PC-3 (cell line): ENCODE measurements at places on chromosomes 5 and 9. TPM values are rescaled to one million over a fixed set of nuclear protein-coding genes. Genes with fewer than 3 reads are reported as not detected.
A peak's percentile ranks its signal among the peaks of the same experiment; 100 is the strongest.

DNA sequence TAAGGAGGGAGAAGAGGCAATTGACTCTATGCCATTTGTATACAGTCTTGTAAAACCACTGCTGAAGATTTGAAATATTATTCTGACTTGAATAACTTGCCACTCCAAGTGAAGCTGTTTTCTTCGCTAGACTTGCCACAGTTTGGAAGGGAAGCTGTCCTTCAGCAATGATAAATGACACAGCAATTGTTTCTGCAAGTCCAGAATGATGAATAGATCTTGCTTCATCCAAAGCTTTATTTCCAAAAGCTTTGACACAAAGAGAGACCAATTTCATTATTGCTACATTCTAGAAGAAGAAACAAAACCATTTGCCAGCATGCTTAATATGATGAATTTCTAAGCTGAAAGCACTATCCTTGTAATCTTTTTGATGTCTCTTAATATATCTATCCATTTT is 73.7 kb downstream of the ZNF366 start:
- H3K27ac ChIP-seq = no peak overlapping the region
- DNase-seq = no peak
- peaks cover 4% of the 10 kb centered on the region for H3K4me1 ChIP-seq
- no peaks in the 10 kb centered on the region for H3K36me3 ChIP-seq
- H3K27me3 ChIP-seq = no peaks in the 10 kb centered on the region

DNA sequence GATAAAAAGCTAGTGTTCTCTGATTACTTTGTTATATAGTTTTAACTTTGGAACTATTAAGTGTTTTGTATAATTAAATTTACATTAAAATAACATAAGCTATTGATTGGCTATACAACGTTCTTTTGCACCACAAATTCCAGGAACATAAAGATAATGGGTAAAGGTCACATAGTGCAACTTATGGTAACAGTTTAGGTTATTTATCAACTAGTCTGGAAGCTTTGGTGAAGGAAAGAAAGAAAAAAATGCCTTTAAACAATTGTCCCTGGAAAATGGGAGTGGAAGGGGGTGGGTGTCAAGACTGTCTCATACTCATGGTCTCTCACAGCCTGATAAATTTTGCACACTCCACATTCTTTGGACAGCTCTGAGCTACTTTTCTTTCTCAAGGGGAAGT is 17.1 kb upstream of the SPARC start:
- no peak for DNase-seq
- no peaks in the 10 kb centered on the region for H3K27me3 ChIP-seq
- H3K36me3 ChIP-seq = no peaks in the 10 kb centered on the region
- H3K4me3 ChIP-seq = no peak overlapping the region
- no peak overlapping the region for H3K27ac ChIP-seq
- H3K4me1 ChIP-seq = peaks cover 10% of the 10 kb centered on the region

- no peaks in the 10 kb centered on the region for H3K36me3 ChIP-seq
- H3K4me1 ChIP-seq = peaks cover 56% of the 10 kb centered on the region
- peak; percentile 49 for DNase-seq
- H3K27me3 ChIP-seq = no peaks in the 10 kb centered on the region
- no peak overlapping the region for H3K27ac ChIP-seq
Observed at GRCh38 chr5:58410441-58410840, 49.4 kb downstream of the PLK2 start.

GRCh38 chr9:80871596-80871995 is 817.8 kb downstream of the TLE1 start:
- H3K4me3 ChIP-seq = no peak overlapping the region
- DNase-seq = no peak
- no peaks in the 10 kb centered on the region for H3K27me3 ChIP-seq
- H3K27ac ChIP-seq = no peak overlapping the region
- H3K36me3 ChIP-seq = peaks cover 2% of the 10 kb centered on the region; the same call in 1 of the 2 replicates

QSOX2 gene
- 9.9 and 10.7 TPM in 2 replicates for total RNA-seq

DNA sequence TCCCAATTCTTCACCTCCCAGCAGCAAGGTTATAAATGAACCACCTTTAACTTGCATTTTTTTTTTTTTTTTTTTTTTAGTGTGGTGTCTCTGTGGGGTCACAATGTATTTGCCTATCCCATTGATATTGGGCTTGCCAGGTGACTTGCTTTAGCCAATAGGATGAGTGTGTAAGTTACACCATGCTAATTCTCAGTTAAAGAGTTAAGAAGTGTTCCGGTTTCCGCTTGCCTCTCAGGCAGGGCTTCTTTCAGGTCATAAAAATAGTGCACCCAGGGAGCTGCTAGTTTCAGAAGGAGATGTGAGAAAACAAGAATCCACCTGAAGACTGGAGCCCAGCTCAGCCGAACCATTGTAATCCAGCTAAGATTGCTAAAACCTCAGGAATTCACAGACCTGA is 84.2 kb upstream of the PTPRD start:
- DNase-seq = no peak
- no peaks in the 10 kb centered on the region for H3K36me3 ChIP-seq
- H3K4me3 ChIP-seq = no peak overlapping the region
- H3K27ac ChIP-seq = no peak overlapping the region
- no peaks in the 10 kb centered on the region for H3K27me3 ChIP-seq
- H3K4me1 ChIP-seq = no peaks in the 10 kb centered on the region

DNA sequence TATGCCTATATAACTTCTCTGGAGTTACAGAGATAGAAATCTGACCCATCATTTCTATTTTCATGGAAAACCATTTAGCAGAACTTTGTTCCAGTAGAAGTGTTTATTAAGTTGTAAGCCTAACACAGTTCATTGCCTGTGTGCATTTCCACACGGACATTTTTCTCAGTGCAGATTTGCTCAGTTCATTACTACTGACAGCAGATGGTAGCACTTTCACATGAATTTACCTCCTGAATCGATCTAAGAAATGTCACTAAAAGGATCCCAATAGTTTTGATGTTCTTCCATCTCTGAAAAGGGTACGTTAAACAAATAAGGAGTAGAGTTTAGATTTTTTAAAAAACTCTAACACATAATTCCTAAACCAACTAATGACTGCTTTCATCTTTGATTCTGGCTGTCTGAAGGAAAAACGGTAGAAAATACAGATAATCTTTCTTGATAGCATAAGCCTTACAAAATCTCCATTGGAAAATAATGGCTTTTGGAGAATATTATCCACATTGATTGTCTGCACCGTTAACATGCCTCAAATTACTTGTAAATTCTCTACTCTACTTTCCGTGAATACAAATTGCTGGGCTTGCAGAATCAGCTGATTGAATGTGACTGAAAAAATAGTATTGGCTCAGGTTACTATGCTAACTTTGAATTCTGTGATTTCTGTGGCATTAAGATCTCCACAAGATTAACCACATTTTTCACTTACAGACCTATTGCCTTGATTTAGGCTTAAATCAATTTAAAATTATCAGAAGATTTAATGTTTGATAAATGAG is 33.1 kb downstream of the RPS23 start:
- H3K27ac ChIP-seq = no peak overlapping the region
- H3K27me3 ChIP-seq = no peaks in the 10 kb centered on the region
- H3K4me3 ChIP-seq = no peak overlapping the region
- H3K4me1 ChIP-seq = no peaks in the 10 kb centered on the region
- H3K36me3 ChIP-seq = no peaks in the 10 kb centered on the region

CDC14B gene
- total RNA-seq = 10.5 and 11.4 TPM in 2 replicates

DNA sequence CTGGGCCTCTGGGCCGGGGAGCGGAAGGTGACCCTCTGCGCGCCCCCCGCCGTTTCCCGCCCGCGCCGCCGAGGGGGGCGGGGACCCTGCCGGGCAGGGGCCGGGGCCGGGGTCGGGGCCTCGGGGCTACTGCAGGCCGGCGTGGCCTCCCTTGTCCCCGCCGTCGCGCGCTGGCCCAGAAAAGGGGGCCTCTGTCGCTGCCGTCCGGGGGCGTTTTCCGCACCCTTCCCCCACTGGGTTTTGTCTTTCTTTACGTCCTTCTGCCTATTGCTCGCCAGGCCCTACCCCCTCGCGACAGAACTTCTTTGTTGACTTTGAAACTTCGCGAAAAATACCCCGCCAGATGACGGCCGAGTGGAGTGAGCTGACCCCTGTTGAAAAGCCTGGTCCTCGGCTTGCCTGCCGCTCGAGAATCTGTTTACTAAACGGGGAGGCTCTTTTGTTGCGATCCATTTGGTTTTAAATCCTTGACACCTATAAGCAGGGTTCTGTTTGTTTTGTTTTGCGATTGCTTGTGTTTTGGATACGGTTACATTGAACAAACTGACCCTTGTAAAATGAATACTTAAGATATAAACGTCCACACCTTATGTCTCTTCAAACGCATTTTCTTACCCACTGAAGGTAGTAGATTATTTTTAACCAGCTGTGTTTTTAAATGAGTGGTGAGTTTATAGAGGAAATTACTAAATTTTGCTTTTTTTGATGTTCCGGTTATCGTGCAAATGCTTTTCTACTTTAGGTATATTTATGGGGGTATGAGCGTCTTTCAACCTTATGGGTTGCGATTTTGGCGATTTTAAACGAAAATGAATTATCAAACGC is 765 bp downstream of the MARCHF6 start:
- no peaks in the 10 kb centered on the region for H3K27me3 ChIP-seq
- H3K36me3 ChIP-seq = peaks cover 6% of the 10 kb centered on the region; the same call in 1 of the 2 replicates
- peak overlapping the region; percentile 92 for H3K4me3 ChIP-seq

DNA sequence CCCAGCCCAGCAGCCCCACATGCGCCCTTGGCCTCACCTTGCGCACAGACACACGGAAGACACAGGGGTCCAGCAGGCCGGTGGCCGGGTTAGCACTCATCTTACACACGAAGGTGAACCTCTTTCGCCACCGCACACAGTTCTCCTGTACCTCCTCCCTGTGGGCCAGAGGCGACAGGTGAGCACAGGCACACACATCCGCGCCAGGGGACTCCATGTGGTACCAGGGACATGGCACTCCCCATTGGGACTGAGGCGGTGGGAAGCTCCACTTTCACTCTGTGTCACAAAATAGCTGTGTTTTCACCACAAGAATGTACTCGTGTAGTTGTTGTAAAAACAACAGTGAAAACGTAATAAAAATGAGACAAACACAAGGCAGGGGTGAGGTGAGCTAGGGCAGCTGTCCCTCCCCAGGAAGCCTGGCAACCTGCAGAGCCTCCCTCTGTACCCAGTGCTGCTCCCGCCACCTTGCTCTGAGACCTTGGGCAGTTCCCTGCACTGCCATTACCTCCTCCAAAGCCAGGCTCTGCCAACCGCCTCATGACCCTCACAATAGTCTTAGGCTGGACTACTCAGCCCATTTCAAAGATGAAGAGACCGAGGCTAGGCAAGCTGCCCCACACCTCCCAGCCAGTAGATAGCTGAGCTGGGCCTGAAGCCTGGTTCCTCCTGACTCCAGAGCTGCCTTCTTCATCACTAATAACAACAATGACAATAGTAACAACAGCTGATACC is 16.3 kb upstream of the DPM2 start:
- H3K36me3 ChIP-seq = peaks cover 3% of the 10 kb centered on the region; the same call in 1 of the 2 replicates
- H3K27ac ChIP-seq = no peak overlapping the region
- H3K27me3 ChIP-seq = no peaks in the 10 kb centered on the region

GARNL3 gene
- 15.2 and 15.5 TPM in 2 replicates for total RNA-seq

RASGRF2 gene
- 0.18 TPM in 1 of 2 replicates, not detected in the other for total RNA-seq

PCDHB10 gene
- 0.33 and 0.35 TPM in 2 replicates for total RNA-seq

- no peak for DNase-seq
- H3K4me1 ChIP-seq = no peaks in the 10 kb centered on the region
- H3K4me3 ChIP-seq = no peak overlapping the region
- no peaks in the 10 kb centered on the region for H3K27me3 ChIP-seq
- no peak overlapping the region for H3K27ac ChIP-seq
Observed at GRCh38 chr9:118362596-118362995, 658.4 kb downstream of the TLR4 start.

- H3K27me3 ChIP-seq = no peaks in the 10 kb centered on the region
- DNase-seq = no peak
- no peak overlapping the region for H3K27ac ChIP-seq
- no peaks in the 10 kb centered on the region for H3K36me3 ChIP-seq
- H3K4me3 ChIP-seq = no peak overlapping the region
Observed at GRCh38 chr5:54150841-54151240, 159.5 kb downstream of the ARL15 start.

SHISAL2B gene
- 0.62 TPM in 1 of 2 replicates, not detected in the other for total RNA-seq

DNA sequence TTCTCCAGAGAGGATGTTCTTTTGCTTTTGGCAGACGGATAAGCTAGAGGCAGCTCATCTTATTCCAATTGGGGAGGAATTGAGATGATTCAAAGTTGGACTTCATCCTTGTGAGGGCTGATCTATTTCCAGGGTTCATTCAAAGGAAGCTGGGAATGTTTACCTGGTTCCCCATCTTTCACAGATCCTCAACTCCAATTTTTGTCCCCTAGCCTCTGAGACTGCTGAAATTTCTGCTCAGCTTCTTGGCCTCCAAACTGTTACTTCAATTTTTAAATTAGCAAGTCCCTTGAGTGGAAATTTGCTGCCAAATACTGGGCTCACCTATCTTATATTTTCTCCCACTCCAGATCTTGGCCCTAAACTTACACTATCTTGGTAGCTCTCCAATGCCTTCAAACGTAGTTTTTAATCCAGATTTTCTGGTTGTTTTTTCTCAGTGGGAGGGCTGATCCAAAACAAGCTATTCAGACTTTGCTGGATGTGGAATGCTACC is 93.9 kb upstream of the NEK6 start:
- no peaks in the 10 kb centered on the region for H3K4me1 ChIP-seq
- no peak for DNase-seq
- no peaks in the 10 kb centered on the region for H3K36me3 ChIP-seq

GMCL2 gene
- not detected in 2 replicates for total RNA-seq

RAB3C gene
- not detected in 2 replicates for total RNA-seq

DNA sequence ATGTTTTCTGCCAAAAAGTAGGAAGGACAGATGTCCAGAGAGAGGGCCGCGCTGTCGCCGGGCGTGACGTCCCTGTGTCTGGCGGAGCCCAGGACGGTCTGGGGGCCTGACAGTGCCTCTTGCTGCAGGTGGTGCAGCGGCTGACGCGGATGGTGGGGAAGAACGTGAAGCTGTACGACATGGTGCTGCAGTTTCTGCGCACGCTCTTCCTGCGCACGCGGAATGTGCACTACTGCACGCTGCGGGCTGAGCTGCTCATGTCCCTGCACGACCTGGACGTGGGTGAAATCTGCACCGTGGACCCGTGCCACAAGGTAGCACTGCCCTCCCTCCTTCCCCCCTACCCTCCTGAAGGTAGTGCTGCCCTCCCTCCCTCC is 7.8 kb downstream of the NELFB start:
- H3K36me3 ChIP-seq = peaks cover 6% of the 10 kb centered on the region; the same call in 1 of the 2 replicates
- H3K27me3 ChIP-seq = no peaks in the 10 kb centered on the region
- H3K4me1 ChIP-seq = no peaks in the 10 kb centered on the region
- DNase-seq = no peak

IFNA21 gene
- not detected in 2 replicates for total RNA-seq

- peak within 1 kb of the TSS; percentile 52 for H3K4me3 ChIP-seq
- H3K27ac ChIP-seq = no peak within 1 kb of the TSS
- H3K36me3 ChIP-seq = no peaks in the 10 kb centered on the region
- peaks cover 91% of the 10 kb centered on the region for H3K27me3 ChIP-seq
Observed at GRCh38 chr5:38258319-38259061, at the start of gene EGFLAM. EGFLAM (plus strand) TSS chr5:38258559; CDS start chr5:38258755, 196 bp downstream.

GRCh38 chr9:25891527-25891926 is 213.3 kb upstream of the TUSC1 start:
- no peaks in the 10 kb centered on the region for H3K4me1 ChIP-seq
- no peaks in the 10 kb centered on the region for H3K36me3 ChIP-seq
- no peak for DNase-seq
- no peaks in the 10 kb centered on the region for H3K27me3 ChIP-seq
- no peak overlapping the region for H3K4me3 ChIP-seq
- no peak overlapping the region for H3K27ac ChIP-seq
